Stimulated activated CD4-positive, alpha-beta T cell treated with anti-CD3 and anti-CD28 coated beads, Interleukin-12 subunit alpha, Interleukin-12 subunit beta, amount 100 ng/mL, for 48 hours (primary cell): ENCODE measurements at places on chromosomes 11 and 22.

DNA sequence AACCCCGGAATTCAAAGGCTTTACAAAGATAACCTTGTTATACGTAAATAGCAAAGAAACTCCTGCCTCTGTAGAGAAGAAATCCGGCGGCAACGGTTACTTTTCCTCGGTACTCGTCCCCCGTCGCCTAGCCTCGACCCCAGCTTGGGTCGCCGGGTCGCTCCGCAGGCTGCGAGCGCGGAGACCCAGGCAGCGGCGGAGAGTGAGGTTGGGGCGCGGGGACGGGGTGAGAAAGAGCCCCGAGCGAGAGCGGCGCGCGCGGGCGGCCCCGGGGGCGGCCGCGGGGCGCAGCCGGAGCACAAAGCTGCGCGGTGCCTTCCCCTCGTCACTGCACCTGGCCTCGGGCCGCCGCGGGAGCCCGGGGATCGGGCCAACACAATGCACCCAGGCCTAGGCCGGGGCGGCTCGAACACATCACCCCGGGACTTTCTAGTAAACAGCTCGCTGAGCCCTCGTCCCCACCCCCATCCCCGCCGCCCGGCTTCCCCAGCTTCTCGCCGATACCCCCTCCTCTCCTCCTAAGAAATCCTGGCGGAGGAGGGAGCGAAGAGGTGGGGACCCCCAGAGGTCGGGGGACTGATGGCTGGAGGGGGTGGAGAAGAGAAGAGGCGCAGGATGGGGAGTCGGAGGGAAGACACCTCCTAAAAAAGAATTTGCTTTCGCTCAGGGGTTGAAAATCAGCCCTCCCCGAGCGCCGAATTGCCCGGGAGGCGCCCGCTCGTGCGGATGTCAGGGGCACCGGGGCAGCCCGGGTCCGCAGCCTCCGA lies 845 bp downstream of the MPPED2 start:
- DNase-seq: no peak

GRCh38 chr11:61720597-61720996 lies 31.8 kb upstream of the MYRF start:
- DNase-seq: no peak

- no peak for DNase-seq
Measured at GRCh38 chr11:129377739-129378138, 2.1 kb downstream of the BARX2 start.

DNA sequence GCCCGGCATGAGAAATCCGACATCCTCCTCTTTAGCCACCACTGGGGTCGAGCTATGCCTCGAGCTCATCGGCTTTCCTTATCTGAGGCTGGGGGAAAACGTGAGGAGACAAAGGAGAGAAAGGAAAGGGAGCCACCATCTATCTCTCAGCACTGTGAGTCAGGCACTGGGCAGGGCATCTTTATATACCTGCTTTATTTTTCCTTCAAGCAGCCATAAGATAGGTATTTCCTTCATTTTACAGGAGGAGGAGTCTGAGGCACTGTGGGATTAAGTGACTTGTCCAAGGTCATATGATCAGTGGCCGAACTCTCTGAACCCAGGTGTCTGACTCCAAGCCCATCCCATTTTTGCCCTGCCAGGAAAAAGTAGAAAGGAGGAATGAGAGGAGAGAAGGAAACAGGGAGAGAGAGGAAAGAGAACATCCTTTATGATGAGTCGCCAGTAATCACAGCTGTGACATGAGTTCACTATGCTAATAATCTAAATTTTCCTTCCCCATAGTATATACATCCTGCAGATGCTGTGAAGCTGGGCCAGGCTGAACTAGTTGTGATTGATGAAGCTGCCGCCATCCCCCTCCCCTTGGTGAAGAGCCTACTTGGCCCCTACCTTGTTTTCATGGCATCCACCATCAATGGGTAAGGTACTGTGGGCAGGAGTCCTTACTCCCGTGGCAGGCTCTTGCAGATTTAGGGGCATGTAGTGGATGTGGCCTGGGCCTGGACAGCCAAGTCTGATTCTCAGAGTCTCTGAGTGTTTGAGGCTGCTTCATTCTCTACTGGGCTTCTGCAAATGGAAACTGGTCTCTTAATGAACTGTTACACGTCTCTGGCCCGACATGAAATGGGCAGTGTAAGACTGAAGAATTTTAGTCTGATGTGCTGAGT lies 21.8 kb downstream of the NAT10 start:
- no peak for DNase-seq

DNA sequence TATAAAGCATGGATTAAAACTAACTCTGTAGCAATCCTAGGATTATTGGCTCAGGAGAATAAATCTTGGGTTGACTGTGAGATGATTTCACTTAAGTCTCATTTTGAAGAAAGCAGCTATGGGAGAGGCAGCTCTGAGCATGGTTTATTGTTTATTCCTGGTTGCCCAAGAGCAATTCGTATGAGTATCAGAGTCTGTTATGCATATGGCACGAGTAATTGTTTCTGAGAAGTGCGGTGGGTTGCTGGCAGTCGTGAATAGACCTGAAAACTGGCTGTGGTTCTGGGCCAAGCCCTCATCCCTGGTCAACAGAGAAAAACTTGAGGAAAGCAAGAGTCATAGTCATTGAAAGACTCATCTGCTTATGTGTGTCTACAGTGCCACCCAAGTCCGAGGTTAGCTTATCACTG lies 26.8 kb downstream of the DIXDC1 start:
- no peak for DNase-seq

GRCh38 chr11:83852775-83853442 lies 566.7 kb upstream of the CCDC90B start:
- no peak for DNase-seq

DNA sequence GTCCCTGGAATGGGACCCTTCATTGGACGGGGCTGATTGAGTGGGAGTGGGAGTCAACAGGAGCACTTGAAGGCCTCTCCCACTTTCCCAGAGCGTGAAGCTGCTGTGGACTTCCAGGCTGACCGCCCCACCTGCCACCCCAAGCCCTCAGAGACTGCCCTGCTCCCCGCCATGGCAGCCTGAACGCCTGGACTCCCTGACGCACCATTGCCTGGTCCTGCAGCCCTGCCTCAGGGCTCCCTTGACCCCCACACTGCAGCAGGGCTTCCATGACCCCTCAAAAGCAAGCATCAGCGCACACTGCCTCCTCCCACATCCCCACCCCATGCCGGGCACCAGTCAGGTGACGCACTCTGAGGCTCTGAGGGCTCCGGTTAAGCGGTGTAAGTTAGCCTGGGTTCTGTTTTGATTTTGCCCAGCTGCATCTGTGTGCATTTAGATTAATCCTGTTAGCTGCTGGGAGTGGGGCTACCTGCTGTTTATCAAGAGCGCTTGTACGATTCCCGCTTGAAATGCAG lies 39.4 kb downstream of the TRIM29 start:
- DNase-seq: no peak
